NCI-H524 (cell line): ENCODE measurements at places on chromosomes 16 and 17.
A peak's percentile ranks its signal among the peaks of the same experiment; 100 is the strongest.

- DNase-seq: no peak
Observed at GRCh38 chr17:9179602-9180001, 158.3 kb downstream of the NTN1 start.

- DNase-seq: peak; percentile 14
Observed at GRCh38 chr17:50099003-50099402, 3.9 kb downstream of the PDK2 start.

DNA sequence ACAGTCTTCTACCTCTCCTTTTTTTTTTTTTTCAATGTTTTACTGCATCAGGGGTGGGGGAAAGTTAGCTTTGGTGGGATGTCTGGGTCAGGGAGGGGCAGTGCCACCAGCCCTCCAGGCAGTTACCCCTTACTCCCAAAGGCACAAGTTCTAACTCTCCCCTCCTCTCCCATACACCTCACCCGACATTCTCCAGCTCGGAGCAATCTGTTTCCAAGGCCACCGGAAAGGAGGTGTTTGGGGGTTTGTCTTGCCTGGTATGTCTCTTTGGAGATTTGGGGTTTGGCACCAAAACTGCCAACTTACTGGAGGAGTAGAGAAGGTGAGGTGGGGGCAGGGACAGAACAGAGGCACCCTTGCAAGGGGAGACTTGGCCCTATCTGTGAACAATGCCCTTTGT, 4.7 kb downstream of the DLX3 start:
- DNase-seq: no peak

DNA sequence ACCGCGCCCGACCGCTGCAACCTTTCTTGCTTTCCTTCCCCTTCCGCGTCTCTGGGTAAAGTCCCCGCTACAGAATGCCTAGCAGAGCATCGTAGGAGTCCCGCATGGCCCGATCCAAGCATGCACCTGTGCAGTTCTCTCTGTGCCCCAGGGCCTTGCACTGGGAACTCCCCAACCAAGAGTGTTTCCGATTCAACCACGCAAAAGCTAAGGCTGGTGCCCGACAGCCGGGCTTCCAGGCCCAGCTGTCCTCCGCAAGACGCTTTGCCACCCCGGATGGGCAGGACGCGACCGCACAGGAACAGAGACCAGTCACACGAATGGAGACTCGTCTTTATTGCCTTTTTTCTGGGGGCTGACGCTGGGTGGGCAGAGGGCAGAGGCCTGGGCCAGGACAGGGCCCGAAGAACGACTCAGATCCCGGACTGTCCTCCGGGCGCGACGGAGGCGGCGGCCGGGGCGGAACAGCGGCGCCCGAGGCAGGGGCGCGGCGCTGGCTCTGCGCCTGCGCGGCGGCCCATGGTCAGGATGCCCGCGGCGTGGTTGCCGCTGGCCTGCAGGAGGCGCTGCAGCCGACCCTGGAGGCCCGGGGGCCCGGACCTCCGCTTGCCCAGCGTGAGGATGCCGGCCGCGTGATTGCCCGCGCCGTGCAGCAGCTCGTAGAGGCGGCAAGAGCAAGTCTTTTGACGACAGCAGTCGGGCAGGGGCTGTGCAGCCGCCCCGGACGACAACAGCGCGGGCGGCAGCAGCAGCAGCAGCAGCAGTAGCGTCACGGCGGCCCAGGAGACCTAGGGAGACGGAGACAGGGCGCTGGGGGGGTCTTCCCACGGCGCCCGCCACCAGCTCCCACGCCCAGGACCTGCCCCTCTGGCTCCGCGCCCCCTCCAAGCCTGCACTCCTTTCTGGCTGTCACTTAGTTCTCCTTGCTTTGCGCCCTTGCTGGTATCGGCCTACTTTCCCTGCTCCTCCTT, 1.2 kb downstream of the HCRT start:
- DNase-seq: peak; percentile 83

DNA sequence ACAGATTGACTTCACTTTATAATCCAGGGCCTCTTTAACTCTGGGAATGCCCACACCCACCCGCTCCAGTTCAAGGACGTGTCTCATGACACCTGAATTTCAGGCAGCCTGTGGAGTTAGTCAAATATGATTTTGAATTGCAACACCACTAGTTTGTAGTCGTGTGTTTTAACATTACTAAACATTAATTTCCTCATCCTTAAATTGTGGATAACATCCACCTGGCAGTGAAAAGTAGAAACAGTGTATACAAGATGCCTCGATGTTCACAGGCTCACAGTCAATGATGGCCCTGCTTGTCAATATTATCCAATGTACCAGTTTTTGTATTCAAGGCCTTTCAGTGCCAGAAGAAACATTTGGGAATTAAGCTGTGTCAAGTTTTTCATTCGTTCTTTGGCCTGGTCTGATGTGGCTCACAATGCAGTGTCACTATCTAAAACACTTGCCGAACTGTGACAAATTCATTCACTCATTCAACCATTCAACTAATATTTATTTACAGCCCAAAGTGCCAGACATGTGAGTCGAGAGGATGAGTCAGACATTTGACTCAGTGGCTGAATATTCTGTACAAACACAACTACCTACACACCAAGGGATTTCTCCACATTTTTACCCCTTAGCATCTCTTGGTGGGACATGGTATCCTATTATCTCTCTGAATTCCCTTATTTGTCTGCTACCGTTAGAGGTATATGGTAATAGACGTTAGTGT, 1.4 kb downstream of the MEIOB start:
- no peak for DNase-seq

DNA sequence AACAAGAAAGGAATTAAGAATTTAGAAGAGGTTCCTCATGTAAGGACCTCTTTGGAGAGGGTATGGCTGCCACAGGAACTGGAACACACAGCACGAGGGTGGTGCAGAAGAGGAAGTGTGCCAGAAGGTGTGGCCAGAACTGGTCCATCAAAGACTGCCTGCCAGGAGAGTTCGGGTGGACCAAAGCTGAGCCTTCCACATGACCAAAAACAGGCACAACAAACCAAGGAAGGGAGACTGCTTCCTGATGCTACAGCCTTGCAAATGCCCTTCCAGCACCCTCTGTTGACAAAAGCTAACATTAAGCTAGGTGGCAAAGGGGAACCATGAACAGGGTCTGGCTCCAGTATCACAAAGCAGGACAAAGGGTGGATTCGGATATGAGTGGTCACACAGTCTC, 125.8 kb upstream of the TMEM97 start:
- peak; percentile 50 for DNase-seq

GRCh38 chr17:33142705-33143299, 150.3 kb downstream of the ASIC2 start:
- no peak for DNase-seq

- DNase-seq: no peak
Observed at GRCh38 chr16:17171250-17172143, 299.3 kb downstream of the XYLT1 start.

DNA sequence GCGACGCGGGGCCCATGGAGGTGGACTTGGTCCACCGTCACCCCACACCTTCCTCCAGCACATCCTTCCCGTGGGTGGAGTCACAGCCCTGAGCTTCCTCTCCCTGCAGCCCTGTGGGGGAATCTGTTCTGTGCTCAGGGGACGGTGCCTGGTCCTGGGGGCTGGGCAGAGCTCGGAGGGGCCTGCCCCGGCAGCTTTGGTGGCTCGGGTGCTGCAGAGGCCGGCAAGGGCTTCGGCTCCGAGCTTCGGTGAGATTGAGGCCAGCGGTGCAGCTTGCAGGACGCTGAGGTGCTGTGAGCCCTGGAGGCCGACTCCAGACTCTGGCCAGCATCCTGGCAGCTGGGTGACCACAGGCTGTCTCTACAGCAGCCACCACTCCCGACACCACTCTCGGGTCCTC, 36.4 kb downstream of the METRNL start:
- DNase-seq: no peak

DNA sequence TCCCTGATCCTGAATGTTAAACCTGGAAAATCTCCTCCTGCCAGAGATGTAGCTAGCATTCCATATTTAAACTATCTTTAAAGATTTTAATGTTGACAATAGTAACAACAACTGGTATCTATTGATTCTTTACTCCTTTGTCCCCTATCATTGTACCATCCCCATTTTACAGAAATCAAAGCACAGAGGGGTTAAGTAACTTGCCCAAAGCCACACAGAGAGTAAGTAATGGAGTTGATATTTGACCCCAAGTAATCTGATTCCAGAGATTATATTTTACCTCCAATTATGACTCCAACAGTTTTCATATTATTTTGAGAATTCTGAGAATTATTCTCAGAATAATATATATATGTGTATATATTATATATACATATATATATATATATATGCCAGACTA, 37.7 kb upstream of the RGS9 start:
- DNase-seq: no peak

- DNase-seq: no peak
Observed at GRCh38 chr16:35365675-35366074, 1906.3 kb downstream of the TP53TG3F start.

GRCh38 chr17:29129731-29130130, 50.5 kb downstream of the MYO18A start:
- no peak for DNase-seq

- peak; percentile 89 for DNase-seq
Observed at GRCh38 chr17:81345228-81346089, 49.8 kb upstream of the BAHCC1 start.

- no peak for DNase-seq
Observed at GRCh38 chr17:82084373-82085030, 13.5 kb downstream of the FASN start.
